Cardiac septum (tissue), 1 donor: ENCODE measurements at places on chromosomes 16 and 17.

DNA sequence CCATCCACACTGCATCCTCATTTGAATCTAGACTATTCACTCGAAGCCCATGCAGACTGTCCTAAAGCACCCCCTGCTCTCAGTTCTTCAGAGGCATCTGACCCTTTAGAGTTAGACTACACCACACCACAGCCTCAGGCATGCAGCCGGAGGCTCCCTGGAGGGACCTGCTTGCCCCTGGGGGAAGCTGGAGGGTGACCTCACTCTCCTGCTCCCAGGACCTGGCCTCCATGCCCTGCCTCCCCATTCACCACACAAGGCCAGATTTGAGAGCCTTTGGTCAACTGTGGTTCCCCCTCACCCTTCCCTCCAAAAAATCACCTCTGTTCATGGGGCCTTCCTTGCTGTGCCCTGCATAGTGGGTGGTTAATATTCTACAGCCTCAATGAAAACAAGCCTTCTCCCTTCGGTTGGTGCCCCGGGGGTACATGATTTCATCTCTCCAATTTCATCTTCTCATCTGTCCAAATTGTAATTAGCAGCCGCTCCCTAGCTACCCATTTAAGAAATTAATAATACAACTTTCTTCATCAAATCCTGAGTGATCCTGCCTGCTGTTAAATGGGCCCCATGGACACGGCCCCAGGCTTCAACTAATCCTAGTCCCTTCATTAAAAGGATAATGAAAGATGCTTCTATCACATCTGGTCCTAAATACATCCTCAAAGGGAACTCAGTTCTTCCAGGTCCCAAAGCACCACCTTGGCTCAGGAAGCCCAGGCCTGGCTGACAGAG is 24.4 kb downstream of the ABCC12 start:
- DNase-seq = no peak

DNA sequence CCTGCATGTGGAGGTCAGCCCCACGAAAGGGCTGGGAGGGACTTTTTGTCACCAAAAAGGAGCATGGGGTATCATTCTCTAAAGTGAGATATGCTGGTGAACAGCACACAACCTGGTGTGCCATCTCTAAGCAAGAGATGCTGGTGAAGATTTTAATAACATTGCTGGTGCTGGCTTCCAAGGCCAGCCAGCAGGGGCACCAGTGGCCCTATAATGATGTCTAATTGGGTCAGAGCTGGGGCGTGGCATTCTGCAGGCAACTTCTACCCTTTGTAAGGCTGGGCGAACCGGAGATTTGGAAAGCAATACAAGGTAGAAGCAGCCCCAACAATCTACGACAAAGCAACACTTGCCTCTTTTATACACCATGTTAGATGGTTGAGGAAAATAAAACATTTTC is 16.8 kb downstream of the SDR42E1 start:
- DNase-seq = no peak

- DNase-seq = no peak
Measured at GRCh38 chr17:74180336-74180735, 23.1 kb upstream of the RPL38 start.

GRCh38 chr16:20803192-20803560 is 3.1 kb downstream of the ERI2 start:
- DNase-seq = no peak

DNA sequence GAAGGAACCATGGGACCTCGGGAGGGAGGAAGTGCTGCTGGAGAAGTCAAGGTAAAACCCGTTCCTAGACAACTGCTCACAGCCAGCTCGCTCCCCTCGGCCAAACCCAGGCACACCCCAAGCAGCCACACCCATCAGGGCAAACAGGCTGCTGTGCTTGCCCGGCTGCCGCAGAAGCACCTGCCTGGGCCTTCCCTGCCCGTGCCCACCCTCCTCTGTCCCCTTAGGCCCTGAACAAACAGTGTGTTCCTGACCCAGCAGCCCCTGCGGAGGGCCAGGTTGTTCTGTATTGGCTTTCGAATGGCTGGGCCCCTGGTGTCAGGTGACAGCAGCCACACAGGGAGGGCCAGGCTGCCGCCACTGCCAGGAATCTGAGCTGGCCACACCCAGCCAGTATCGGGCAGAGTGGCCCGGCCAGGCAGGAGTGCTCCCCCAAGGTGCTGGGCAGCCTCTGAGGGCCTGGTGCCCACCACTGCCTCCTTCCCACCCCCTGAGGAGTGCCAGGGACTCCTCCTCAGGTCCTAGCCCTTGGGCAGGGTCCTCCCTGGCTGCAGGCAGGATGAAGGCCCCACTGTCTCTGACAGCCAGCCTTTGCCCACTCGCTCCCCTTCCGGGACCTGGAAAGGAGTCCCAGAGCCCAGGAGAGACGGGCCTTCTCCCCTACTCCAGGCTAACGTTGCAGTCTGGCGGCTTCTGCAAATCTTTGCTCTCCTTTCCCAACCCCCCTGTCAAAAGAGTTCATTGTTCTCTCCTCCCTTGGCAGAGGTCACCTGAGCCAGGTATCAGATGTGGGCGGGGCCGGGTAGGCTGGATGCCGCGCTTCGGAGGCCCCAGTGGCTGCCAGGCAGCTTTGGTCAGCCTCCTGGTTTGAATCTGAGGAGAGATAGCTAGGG is 24.0 kb downstream of the LLGL2 start:
- DNase-seq = no peak

- DNase-seq = no peak
Measured at GRCh38 chr17:4405038-4405669, 28.6 kb upstream of the SPNS3 start.

GRCh38 chr16:10367616-10368188 is 18.2 kb upstream of the ATF7IP2 start:
- DNase-seq = no peak

GRCh38 chr16:11977376-11978041 is 975 bp downstream of the SNX29 start:
- DNase-seq = no peak
